ENCODE measurements at places on chromosomes 13 and 19.

DNA sequence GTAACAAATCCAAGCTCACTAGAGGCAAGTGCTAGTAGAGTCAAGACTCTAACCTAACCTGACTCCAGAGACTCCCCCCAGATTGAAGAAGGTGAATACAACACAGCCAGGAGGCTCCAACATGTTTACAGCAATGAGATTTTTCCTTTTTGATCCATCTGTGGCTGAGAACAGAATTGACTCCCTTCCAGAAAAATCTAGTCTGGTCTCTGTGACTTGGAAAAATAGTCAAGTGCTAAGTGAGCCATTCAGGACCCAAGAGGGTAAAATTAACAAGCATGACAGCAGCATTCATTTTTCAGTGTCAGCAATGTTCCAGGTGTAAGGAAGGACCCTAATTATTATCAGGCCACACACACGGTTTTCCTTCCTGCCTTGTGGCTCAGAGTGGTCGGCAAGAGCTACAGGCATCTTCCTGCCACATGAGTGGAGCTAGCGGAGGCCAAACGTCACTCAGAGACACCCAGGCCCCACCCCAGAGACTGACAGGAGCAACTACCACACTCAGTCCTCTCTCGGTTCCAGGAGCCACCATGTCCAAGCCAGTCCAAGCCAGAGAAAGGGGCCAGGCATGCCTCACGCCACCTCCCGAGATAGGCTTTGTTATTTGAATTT lies 395.1 kb downstream of the FOXO1 start:
- no peak for DNase-seq

DNA sequence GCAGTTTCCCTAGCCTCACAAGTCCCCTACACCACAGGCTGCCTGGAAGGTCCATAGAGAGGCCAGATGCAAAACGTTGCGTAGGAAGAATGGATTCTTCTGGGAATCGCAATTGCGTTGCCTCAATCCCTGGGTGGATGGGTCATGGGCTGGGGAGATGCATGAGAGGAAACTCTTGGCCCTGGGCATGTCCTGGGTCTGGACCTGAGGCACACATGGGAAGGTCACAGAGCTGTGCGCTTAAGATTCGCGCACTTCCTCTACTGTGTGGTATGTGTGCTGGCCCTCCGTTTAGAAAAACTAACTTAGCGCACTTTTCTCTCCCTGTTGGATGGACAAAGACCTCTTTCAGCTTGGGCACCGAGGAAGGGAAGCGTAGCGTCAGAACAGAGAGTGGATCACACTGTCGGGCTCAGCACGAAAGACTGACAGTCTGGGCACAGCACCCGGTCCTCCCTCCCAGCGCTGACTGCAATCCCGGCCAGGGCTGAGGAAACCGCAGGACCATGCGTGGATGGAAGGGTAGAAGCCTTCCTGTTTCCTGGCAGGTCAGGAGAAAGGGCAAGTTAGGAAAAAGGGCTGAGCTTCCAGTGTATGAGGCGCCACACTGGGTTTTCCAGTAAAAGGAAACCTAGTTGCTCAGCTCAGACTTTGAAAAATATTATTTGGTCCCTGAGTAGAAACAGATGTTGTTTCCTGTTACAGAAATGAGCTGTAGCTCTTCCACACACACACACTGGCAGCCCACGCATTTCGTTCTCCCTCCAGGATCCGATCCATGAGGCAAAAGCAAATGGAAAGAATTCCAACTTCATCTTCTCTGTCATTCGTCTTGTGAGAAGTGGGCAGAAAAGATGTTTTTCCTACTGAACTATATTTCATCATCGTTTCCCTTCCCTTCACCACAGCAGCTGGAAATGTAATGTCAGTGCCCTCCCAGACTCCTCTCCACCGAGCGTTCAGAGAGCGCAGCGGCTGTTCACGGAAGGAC lies 86.0 kb downstream of the ING1 start:
- no peak for DNase-seq

DNA sequence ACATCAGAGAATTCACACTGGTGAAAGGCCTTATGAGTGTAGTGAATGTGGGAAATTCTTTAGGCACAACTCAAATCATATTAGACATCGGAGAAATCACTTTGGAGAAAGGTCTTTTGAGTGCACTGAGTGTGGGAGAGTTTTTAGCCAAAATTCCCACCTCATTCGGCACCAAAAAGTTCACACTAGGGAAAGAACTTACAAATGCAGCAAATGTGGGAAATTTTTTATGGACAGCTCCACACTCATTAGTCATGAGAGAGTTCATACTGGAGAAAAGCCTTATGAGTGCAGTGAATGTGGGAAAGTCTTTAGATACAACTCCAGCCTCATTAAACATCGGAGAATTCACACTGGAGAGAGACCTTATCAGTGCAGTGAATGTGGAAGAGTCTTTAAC lies 10.1 kb downstream of the ZNF17 start:
- no peak for DNase-seq

DNA sequence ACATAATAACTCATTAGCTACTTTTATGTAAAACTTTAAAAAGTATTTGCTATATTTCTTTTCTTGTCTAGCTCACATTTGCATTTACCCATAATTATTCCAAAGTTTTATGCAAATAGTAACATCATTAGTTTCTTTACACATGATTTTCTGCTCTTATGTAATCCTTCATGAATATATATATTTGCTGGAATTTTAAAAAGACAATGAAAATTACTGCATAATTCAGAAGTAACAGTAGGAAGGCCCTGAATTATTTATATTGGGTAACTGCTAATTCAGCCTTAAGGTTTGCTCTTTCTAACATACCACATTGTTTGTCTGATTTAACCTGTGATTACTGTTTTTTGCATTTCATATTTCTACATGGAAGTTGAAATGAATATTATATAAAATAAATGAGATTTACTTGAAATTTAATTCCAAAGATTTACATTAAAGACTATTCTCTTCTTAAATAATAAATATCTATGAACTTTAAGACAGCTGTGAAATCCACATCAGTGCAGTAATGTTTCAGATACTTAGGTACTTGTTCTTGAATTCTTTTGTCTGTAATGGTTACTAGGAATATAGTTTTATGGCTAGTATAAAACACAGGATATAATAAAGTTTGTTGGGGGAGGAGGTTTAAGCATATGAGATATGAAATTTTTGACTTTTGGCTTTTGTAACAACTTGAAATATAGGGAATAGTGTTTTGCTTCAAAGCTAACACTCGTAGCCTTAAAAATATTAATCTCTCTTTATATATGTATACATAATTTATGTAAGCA lies 46.0 kb downstream of the B3GLCT start:
- no peak for DNase-seq

DNA sequence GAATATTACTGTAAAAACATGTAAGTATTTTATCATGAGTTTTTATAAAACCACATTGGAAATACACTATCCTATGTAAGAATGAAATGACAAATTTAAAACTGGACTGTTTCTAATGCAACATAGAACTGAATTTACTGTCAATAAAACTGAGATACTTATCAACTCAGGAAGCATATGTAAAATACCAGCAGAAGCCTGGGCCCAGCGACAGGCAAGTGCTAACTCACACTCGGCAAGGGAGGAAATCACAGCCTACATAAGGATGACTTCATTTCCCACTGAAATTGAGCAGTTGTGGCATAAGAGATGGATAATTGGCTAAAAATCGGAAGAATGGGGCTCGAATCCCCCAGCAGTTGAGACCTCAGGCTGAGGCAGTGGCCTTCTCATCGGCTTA lies 12.1 kb downstream of the PROZ start:
- DNase-seq = no peak

- no peak for DNase-seq
Observed at GRCh38 chr13:20526664-20527063, 1.0 kb upstream of the CRYL1 start.
